Naive thymus-derived CD4-positive, alpha-beta T cell (primary cell): ENCODE measurements at places on chromosomes 6 and 20.

- no peaks in the 10 kb centered on the region for H3K36me3 ChIP-seq
- no peak for DNase-seq
- H3K4me3 ChIP-seq, result no peak overlapping the region
Measured at GRCh38 chr6:170117111-170117972, 173.5 kb downstream of the DLL1 start.

DNA sequence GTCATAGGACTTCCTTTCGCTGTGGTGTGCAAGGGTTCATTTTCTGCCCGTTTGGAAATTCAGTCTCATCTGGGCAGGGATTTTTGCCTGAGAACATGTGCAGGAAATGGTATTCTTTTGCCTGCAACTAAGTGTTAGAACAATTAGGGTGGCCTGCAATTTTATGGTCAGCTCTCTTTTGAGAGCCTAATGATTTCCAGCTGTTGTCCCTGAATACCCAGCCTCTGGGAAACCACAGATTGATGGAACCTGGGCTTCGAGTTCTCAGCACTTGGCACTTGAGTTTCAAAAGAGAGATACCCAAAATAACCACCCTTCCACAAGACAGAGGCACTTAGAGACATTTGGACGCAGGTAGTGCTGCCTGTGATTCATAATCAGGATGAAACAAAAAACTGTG is 217.2 kb upstream of the FOXA2 start:
- no peak for DNase-seq
- no peaks in the 10 kb centered on the region for H3K4me1 ChIP-seq
- no peaks in the 10 kb centered on the region for H3K27me3 ChIP-seq

DNA sequence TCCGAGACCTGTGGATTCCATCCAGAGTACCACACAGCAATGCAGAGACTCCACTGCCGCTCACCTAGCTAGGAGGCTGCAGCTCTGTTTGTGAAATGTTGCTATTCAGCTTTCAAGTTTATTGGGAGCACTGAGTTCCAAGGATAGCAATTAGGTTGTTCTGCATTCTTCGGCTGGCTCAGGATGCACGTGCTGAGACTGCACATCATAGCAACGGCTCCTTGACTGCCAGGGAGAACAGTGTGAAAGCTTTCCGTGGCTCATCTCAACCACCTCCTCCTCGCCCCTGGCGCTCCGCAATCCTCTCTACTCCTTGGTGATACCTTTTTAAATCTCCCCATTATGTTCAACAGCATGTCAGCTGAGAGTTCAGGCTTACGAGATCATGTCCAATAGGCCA is 116.6 kb downstream of the TSHZ2 start:
- no peaks in the 10 kb centered on the region for H3K4me1 ChIP-seq
- H3K4me3 ChIP-seq, result no peak overlapping the region
- no peaks in the 10 kb centered on the region for H3K27me3 ChIP-seq
- no peak overlapping the region for H3K27ac ChIP-seq

- no peaks in the 10 kb centered on the region for H3K4me1 ChIP-seq
- DNase-seq, result no peak
- no peak overlapping the region for H3K4me3 ChIP-seq
- no peak overlapping the region for H3K27ac ChIP-seq
- H3K27me3 ChIP-seq, result no peaks in the 10 kb centered on the region
Measured at GRCh38 chr20:23954008-23954745, 34.4 kb downstream of the GGTLC1 start.

DNA sequence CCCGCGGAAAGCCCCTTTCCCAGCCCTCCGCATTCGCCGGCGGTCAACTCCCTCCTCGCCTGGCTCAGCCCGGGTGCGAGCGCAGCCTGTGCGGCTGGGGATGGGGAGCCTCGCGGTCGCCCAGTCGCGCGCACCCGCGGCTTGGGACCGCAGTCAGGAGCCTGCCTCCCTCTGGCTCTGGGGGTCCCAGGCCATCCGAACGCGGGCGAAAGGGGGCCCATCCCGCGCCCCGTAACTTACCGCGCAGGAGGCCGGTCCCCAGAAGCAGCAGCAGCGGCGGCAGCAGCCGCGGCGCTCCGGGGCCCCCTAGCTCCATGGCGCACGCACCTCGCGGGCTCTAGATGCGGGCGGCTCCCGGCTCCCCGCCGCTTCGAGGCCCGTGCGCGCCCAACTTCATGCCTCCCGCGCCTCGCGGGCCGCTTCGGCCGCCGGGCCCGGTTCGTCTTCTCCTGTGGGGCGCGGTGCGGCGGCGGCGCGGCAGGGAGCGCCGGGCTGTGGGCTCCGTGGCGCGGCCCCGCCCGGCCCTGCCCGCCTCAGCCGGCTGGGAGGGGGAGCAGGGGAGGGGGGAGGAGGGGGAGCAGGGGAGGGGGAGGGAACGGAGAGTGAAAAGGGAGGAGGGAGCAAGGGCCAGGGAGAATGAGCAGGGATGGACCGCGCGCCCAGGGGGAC is at the start of gene CHRNA4:
Gene CHRNA4 (minus strand): TSS at position 500 of the 669 bp plus-strand sequence. CDS start 184 bp downstream, at position 316.
- H3K36me3 ChIP-seq, result no peaks in the 10 kb centered on the region
- DNase-seq, result no peak
- peaks cover 4% of the 10 kb centered on the region for H3K27me3 ChIP-seq
- H3K27ac ChIP-seq, result no peak within 1 kb of the TSS
- H3K4me3 ChIP-seq, result no peak within 1 kb of the TSS

DNA sequence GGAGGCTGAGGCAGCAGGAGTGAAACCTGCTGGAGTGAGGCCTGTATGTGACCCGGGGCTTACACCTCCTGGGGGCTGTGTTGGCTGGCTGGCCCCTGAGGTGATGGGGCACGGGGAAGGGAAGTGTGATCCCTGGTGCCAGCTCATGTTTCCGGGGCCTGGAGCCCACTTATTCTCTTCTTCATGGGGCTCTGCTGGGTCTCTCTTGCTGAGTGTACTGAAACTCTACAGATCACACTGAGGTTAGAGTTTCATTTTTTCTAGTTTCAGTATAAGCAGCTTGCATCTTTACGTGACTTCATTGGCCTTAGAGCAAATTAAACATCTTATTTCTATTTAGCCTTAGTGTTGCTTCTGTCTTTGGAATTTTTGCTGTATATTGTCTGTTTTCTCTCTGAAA is 96.2 kb downstream of the ANKS1A start:
- DNase-seq, result no peak
- peaks cover 69% of the 10 kb centered on the region for H3K36me3 ChIP-seq
- H3K4me1 ChIP-seq, result no peaks in the 10 kb centered on the region

DNA sequence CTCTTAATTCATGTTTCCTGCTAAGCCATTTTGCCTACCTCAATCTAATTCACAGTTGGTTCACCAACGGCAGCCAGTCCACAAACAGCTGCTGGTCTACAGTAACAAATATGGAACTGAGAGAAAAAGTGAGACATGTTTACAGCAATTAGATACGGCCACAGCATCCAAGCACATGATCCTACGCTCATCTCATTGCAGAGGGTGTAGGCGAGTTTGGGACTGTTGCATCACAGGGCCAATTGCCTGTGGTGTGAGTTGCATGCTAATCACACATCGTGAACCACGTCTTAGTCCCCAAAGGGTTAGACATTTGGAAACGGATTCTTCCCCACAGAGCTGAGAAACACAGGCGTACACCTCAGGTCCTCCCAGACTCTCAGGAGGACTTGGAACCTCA is 166.9 kb downstream of the EYA2 start:
- no peak overlapping the region for H3K27ac ChIP-seq
- no peaks in the 10 kb centered on the region for H3K27me3 ChIP-seq
- H3K4me1 ChIP-seq, result no peaks in the 10 kb centered on the region
- no peaks in the 10 kb centered on the region for H3K36me3 ChIP-seq
- DNase-seq, result no peak
- H3K4me3 ChIP-seq, result no peak overlapping the region

GRCh38 chr6:36120539-36120938 is 9.8 kb upstream of the MAPK13 start:
- peak overlapping the region; percentile 65 for H3K4me3 ChIP-seq
- no peaks in the 10 kb centered on the region for H3K36me3 ChIP-seq
- no peaks in the 10 kb centered on the region for H3K27me3 ChIP-seq
- H3K4me1 ChIP-seq, result peaks cover 82% of the 10 kb centered on the region
- H3K27ac ChIP-seq, result peak overlapping the region; percentile 90
- peak; percentile 81 for DNase-seq

DNA sequence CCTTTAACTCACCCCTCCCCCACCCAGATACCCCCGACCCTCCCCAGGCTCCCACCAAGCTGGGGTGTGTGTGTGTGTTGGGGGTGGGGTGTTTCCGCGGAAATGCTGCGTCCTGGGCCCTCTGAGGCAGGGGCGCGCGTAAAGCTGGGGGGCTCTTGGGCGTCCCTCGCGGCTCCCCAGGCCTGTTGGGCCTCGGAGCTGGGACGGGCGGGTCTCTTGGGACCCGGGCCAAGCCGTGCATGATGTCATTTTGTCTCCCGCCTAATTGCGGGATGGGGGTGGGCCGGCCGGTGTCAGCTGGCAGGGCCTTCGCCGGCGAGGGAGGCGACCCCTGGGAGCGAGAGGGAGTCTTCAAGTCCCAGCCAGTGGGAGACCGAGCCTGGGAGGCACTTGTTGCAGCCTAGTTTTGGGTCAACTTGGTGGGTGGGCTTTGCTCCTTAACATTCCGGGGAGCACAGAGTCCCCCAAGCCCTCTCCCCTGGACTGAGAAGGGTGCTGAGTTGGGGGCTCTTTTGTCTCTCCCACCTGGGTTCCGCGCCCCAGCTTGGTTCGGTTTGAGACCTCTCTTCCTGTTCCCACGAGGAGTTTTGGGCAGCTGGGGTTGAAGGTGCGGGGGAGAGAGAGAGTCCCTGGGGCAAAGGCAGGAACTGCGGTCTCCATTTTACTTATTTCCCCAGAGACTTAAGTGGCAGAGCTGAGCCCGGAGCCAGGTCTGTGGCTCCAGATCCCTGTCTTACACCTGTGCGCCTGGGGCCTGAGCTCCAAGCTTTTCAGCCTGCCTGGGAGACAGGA is 623 bp downstream of the MYBL2 start:
- H3K4me3 ChIP-seq, result no peak overlapping the region
- peaks cover 3% of the 10 kb centered on the region for H3K4me1 ChIP-seq
- H3K27ac ChIP-seq, result no peak overlapping the region
- H3K36me3 ChIP-seq, result no peaks in the 10 kb centered on the region

- no peak for DNase-seq
- no peaks in the 10 kb centered on the region for H3K4me1 ChIP-seq
- no peak overlapping the region for H3K27ac ChIP-seq
- H3K27me3 ChIP-seq, result no peaks in the 10 kb centered on the region
- no peak overlapping the region for H3K4me3 ChIP-seq
- no peaks in the 10 kb centered on the region for H3K36me3 ChIP-seq
Measured at GRCh38 chr6:20236344-20236743, 24.1 kb upstream of the MBOAT1 start.

GRCh38 chr6:24117021-24117420 is 9.0 kb upstream of the NRSN1 start:
- no peaks in the 10 kb centered on the region for H3K4me1 ChIP-seq
- H3K36me3 ChIP-seq, result no peaks in the 10 kb centered on the region
- H3K4me3 ChIP-seq, result no peak overlapping the region
- no peaks in the 10 kb centered on the region for H3K27me3 ChIP-seq

DNA sequence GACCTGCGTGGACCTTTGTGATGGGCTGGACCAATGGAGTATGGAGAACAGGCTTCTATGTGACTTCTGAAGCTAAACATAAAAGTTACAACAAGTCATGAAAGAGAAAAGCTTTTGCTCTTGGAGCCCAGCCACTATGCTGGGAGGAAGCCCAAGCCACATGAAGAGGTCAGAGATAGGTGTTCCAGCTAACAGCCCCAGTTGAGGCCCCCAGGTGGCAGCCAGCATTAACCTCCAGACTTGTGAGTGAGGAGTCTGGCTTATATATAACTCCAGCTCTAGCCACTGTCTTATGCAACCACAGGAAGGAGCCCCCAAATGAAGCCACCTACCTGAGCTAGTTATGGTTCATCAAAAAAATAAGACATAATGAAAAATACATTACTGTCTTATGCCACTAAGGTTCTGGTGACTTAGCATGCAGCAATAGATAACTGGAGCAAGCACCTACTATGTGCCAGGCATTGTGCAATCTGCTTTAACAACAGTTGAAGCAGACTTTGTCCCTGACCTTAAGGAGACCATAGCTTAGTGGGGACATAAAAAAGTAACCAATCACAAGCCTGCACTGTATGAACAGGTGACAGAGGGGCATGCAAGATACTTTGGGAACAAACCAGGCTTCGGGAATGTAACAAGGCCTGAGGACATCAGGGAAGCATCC is 599.6 kb downstream of the PTPRT start:
- no peaks in the 10 kb centered on the region for H3K36me3 ChIP-seq
- no peak for DNase-seq
- H3K27ac ChIP-seq, result no peak overlapping the region

GRCh38 chr6:143279385-143279784 is 171.1 kb downstream of the ADAT2 start:
- no peaks in the 10 kb centered on the region for H3K36me3 ChIP-seq
- H3K27me3 ChIP-seq, result no peaks in the 10 kb centered on the region
- no peak overlapping the region for H3K4me3 ChIP-seq
- H3K27ac ChIP-seq, result no peak overlapping the region
- no peaks in the 10 kb centered on the region for H3K4me1 ChIP-seq

DNA sequence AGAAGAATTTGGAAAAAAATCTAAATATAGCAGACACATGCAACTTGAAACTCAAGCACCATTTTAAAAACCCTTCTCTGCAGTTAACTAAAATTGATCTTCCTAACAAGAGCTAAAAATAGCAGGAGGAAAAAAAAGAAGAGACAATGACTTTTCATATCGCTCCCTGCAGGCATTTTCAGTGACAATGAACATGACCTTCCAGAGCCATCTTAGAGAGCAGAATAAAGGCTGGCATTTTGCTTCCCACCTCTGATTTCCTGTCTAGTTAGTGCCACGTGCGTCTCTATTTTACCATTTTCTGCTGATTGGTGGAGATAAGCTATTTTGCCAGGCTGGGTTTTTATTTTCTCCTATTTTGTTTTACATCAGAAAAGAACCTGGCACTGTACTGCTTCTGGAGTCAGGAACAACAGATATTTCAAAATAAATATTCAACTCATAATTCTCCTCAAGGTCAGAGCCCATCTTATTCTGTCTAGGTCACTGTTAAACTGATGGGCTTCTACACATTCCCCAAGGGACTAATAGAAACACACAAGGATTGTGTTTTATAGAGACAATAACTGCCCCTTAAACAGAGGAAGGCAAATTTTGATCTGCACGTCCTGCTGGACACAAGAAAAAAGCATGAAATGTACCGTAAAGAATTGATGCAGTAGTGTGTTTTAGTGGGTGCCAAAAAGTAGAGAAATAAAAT is 70.2 kb upstream of the ENPP5 start:
- no peak overlapping the region for H3K4me3 ChIP-seq
- H3K36me3 ChIP-seq, result no peaks in the 10 kb centered on the region
- H3K27ac ChIP-seq, result no peak overlapping the region
- no peak for DNase-seq
